ENCODE measurements at places on chromosomes 4 and X.
A peak's percentile ranks its signal among the peaks of the same experiment; 100 is the strongest.

DNA sequence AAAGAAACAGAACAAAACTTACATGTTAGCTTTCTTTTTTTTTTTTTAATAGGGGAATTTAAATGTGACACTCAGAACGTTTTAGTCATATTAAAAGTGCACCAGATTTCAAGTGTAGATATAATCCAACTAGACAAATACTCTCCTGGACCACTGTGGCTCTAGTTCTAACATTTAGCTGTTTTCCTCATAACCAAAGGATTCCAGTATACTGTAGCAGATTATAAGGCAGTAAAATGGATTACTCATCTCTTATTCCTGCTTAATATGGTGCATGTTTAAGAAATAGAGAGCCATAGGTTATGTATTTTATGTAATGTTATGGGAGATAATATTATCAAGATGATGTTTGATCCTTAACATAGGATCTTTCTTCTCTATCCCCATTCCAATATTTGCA is 1339.5 kb upstream of the AGA start:
- no peak for DNase-seq

GRCh38 chr4:2828758-2829181 is 14.9 kb upstream of the ADD1 start:
- no peak for DNase-seq

GRCh38 chr4:102629673-102630072 is 128.5 kb downstream of the NFKB1 start:
- no peak for DNase-seq

DNA sequence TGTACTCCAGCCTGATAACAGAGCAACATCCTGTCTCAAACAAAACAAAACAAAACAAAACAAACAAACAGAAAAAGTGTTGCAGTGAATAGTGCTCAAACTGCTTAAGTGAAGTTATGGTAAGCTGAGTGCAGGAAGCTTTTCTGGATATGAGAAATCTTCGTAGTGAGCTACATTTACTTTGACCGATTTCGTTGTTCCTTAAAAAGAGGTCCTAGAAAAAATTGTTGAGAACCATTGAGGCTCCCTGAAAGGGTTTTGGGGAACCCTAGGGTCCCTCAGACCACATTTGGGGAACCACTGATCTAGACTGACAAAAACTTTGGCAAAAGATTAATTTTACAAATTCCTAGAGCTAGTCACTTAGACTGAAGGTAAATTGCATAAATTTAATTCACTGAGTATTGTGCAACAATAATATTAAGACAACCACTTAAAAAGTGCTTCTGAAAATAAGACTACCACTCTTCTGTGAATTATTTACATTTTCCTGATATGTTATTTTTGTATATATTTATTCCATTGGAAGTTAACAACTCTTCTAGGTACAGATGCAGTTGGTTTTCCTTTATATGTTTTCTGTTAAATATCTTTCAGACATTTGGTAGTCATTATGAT is 149.6 kb downstream of the FHIP1A start:
- DNase-seq: no peak

- no peak for DNase-seq
These were observed 13.7 kb downstream of the ZBTB33 start for GRCh38 chrX:120264341-120264740.

GRCh38 chr4:25756503-25756902 is 100.9 kb downstream of the SLC34A2 start:
- no peak for DNase-seq

GRCh38 chrX:68934922-68935321 is 106.1 kb downstream of the EFNB1 start:
- no peak for DNase-seq

DNA sequence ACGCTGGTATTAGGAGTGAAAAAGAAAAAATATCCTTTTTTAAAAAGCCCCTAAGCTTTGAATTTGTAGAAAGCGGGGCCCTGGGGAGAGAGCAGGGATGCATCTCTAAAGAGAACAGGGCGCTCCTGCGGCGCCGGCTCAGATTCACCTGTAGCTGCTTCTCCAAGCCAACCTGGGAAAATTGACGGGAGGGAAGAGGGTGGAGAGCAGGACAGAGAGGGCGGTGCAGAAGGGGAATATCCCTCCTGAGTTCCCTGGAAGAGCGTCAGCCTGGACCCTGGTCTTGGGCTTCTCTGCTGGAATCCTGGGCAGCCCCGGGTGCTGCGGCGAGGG is 776 bp upstream of the SOWAHD start:
- DNase-seq: no peak

GRCh38 chr4:1512051-1512737 is 106.0 kb upstream of the NKX1-1 start:
- DNase-seq: no peak

GRCh38 chrX:53716328-53717088 is 30.0 kb upstream of the HUWE1 start:
- DNase-seq: no peak

DNA sequence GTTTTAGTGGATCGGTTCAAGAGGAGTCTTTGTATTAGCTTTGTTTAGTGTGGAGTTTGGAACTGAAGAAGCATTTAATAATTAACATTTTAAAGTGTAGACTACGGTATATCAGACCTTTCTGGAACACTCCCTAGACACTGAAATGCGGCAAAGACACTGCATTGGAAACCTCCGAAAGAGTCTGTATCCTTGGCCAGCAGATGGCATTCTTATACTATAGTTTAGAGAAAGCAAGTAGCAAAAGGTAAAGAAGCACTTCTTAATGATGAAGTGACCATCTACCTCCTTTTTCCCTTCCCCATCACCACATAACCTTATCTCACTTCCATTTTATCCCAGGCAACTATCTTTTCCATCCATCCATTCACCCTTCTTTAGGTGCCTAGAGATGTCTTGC is 7.6 kb downstream of the FABP2 start:
- DNase-seq: peak; percentile 40

GRCh38 chrX:42624524-42624923 is 153.4 kb downstream of the PPP1R2C start:
- DNase-seq: no peak

Measured in stromal cell of bone marrow (primary cell).